NCI-H69 (cell line): ENCODE measurements at places on chromosomes 13 and 19.

DNA sequence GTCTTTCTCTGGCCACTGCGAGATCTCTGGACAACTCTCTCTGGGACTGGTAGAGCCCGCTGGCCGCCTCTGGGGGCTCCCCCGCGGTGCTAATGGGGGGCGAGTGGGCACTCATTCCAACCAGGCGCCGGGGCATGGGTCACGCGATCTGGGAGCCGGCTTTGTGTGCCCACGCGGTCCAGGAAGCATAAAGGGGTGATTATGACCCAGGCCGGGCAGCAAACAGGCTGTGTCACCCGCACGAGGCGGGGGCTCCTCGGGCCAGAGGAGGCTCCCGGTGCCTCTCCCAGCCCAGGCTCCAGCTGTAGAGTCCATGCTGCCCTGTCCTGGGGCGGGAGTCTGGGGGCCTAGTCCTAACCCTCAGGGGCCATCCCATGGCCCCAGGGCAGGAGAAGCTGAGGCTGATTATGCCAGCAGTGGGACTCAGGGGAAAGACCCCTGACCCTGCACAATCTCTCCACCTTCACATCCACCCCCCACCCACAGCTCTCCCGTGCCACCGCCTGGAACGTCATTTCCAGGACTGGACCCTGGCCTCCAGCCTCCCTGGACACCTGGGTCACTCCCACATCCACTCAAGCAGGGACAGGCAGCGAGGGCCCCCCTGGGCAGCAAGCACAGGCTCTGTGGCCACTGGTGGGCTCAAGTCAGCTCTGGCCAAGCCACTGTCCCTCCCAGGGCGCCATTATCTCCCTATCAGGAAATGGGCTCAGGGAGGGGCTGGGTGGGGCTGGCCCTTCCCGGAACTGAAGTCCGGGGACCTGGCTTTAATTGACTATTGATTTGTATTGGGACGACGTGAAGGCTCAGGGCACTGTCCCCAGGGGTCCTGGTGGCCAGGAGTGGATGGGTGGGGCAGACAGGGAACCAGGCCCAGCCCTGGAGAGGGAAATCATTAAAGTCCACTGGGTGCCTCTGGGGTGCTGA lies 50.0 kb downstream of the PTPRS start:
- DNase-seq: no peak

GRCh38 chr13:75505327-75505726 lies 23.4 kb upstream of the TBC1D4 start:
- no peak for DNase-seq

- no peak for DNase-seq
These were observed 11.7 kb upstream of the ZNF813 start for GRCh38 chr19:53455828-53456227.

DNA sequence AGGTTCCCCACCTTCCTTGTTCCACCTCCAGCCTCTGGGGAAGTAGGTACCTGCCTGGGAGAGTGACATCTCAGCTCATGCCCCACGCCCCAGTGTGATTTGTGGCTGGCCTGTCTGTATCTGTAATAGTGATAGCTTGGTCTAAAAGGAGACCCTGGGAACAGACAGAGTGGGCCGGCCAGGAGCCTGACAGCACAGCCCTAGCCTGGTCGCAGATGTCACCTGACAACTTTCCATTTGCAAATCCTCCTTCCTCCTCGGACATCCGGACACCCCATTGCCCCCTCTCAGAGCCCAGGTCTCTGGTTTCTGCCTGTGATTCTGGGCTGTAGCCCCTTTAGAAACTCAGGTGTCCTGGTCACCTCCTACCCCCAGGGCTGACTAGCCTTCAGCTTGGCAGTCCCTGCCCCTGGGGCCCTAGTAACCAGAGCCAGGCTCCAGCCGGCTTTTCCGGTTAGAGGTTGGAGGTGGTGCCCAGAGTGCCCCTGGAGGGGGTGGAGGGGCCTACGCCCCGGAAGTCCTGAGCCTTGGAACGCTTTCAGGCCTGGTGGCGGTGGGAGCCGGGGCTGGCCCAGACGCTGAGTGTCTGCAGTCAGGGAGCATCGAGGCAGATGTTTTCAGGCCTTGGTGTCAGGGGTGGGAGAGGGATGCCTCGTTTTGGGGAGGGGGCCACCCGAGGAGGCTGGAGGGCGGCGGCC lies 6.5 kb downstream of the LRRC8E start:
- DNase-seq: no peak

DNA sequence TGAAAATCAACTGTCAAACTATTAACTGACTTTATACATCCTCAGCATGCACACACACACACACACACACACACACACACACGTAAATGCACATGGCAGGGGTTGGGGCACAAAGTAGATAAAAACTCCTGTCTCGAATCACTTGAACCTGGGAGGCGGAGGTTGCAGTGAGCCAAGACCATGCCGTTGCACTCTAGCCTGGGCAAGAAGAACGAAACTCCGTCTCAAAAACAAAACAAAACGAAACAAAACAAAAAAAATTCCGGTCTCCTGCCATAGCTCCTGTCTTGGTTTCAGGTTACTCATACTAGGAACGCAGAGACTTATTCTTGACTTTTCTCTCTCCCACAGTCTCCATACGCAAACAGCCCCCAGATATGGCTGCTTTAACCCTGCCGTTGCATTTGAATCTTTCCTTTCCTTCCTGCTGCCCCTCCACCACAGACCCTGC lies 148.9 kb downstream of the SHISA2 start:
- DNase-seq: no peak

GRCh38 chr19:2607712-2608601 lies 94.5 kb downstream of the GNG7 start:
- DNase-seq: peak; percentile 29

DNA sequence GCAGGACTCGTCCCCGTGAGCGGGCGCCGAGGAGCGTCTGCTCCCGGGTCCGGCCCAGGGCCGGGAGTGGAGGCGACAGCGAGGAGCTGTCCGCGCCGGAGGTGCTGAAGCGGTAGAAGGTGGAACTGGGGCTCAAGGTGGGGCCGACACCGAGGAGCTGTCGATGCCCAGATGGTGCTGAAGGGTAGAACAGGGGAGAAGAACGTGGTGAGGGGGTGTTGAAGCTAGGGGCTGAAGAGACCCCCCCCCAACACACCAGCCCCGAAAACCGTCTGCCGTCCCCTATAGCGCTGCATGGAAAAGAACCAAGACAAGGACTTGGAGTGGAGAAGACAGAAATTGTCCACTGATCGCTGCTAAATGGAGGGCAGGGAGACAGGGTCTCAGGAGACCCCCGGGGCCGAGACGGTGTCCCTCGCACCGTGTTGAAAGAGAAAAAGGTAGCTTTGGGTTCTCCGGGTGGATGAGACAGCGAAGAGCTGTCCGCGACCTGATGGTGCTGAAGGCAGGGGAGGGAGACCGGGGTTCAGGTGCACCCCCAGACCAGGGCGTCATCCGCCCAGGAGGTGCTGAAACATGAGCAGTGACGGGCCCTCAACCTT lies 7.1 kb upstream of the PDE4C start:
- peak; percentile 70 for DNase-seq

- DNase-seq: no peak
These were observed 27.3 kb downstream of the B3GLCT start for GRCh38 chr13:31227063-31227462.

DNA sequence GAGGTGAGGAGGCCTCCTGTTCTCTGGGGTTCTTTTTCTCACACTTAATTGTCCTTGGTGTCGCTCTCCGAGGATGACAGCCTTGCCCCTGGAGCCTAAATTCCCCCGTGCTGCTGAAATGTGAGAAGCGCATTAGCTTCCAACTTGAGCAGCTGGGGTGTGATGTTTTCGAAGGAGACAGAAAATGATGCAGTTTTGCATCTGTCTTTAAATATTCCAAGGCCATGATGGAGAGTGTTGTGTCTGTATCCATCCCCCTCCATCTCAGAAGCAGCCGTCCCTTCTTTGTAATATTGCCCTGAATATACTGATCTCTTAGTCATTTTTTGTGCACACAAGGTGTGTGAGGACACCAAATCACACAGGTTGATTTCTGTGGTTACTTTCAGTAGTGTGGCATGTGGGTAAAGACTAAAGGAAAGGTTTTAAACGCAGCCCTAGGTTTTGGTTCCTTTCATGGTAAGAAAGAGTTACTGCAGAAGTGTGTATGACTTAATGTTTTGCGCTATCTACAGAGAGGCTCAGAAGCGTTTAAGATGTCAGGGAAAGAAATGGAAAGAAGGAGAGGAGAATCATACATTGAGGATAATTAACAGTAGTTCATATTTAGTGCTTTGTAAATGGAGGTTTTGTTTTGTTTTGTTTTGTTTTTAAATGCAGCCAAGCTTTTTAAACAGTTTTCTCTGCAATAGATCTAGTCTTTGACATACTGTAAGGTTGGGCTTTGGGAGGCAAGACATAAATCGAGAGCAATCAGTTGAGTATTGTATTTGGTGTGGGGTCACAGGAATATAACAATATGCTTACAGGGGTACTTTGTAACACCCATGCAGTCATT lies 1.6 kb downstream of the NBEA start:
- peak; percentile 63 for DNase-seq

DNA sequence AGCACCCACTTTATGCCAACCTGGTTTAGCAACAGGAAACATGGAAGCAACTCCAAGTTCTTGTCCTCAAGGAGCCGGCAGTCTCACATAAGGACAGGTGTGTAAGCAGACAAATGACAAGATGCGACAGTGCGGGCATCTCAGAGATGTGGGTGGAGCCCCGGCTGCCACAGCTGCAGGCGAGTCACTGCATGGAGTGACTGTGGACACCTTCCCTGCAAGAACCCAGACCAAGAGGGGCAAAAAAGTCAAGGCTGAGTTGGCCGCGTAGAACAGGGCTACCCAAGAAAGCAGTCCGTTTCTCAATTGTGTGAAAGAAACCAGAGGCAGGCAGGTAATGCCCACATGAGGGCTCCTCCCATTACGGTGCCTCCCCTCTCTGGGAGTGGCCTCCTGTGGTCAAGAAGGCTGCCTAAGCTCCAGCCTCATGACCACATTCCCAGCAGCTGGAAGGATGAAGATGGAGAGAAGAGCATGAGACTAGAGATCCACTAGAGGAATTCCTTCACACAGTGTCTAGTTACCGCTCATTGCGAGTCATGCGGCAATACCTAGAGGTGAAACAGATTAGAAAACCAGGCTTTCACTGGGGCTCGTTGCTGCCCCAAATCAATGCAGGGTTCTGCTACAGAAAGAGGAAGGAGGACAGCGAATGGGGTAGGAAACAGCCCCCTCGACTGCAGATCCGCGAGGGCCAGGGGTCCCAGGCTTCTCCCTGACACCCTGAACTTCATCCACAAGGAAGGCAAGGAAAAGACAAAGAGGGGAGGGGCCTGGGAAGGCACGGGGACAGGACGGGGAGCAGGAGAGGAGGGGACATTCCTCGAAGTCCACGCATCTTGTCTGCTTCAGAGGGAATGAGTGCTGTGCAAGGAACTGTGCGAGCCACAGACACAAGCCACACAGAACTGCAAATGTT lies 80.2 kb downstream of the SPACA7 start:
- no peak for DNase-seq

GRCh38 chr13:47480121-47480520 lies 521.0 kb downstream of the SUCLA2 start:
- DNase-seq: no peak

GRCh38 chr13:42101821-42102585 lies 53.6 kb downstream of the DGKH start:
- DNase-seq: peak; percentile 53

- DNase-seq: no peak
These were observed 2.6 kb downstream of the GPI start for GRCh38 chr19:34367624-34367957.

- DNase-seq: peak; percentile 84
These were observed 12.7 kb downstream of the SOX1 start for GRCh38 chr13:112079696-112080095.

DNA sequence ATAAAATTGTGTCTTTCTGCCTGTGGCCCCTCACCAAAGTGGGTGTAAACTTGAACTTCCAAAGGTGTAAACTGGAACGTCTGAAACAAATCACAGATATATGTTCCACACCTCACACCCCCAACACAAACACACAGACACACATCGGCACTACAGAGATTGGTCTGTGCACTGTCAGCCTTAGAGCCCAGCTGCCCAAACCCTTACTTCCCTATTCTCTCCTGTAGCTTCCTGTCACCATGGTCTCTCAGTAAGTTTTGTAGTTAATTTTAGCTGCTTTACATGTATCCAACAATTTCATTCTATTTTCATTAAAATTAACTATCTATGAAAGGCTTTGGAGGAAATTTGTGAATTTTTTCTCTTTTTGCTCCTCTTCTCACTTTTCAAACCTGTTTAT lies 5.4 kb downstream of the TM9SF2 start:
- DNase-seq: no peak

DNA sequence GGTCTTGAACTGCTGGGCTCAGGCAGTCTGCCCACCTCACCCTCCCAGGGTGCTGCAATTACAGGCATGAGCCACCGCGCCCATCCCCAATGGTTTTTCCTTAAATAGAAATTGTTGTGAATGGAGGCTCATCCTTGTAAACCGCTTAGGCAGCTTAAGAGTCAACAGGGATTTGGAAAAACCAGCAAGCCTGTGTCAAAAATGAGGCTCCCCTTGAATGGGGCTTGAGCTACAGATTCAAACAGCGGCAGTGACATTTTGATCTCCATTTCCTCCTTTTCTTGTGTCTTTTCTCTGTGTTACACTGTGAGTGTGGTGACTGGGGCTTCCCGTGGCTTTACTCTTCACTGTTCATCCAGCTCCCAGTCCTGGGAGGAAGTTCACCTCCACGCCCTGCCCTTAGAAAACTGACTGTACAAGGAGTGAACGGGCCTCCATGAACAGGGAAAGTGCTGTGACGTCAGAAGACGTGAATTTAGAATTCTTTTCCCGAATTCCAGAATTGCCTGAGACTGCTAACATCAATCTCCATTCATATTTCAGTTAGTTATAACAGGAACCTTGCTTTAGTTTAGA lies 15.3 kb upstream of the RAB8A start:
- DNase-seq: no peak

DNA sequence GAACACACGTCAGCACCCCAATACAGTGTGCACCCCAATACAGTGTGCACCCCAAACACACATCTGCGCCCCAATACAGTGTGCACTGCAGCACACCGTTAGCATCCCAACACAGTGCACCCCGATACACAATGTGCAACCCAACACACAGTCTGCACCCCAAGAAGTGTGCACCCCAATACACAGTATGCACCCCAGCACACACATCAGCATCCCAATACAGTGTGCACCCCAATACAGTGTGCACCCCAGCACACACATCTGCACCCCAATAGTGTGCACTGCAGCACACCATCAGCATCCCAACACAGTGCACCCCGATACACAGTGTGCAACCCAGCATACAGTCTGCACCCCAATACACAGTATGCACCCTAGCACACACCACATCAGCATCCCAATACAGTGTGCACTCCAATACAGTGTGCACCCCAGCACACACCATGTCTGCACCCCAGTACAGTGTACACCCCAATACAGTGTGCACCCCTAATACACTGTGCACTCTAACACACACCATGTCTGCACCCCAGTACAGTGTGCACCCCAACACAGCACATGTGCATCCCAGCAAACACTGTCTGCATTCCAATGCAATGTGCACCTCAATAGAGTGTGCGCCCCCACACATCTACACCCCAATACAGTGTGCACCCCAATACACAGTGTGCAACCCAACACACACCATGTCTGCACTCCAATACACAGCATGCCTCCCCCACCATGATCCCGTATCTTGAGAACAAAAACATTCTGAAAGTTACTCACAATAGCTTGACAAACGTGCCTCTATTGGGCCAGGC lies 855 bp upstream of the CARS2 start:
- DNase-seq: peak; percentile 73

- DNase-seq: no peak
These were observed 20.5 kb downstream of the EDNRB start for GRCh38 chr13:77898097-77898496.
